ENCODE measurements at places on chromosomes 7 and 10. TPM values are rescaled to one million over a fixed set of nuclear protein-coding genes. Genes with fewer than 3 reads are reported as not detected.
A peak's percentile ranks its signal among the peaks of the same experiment; 100 is the strongest.

Gene THSD7A
- 2.7 TPM for polyA plus RNA-seq

- no peak overlapping the region for H3K27ac ChIP-seq
- DNase-seq: no peak
- no peaks in the 10 kb centered on the region for H3K27me3 ChIP-seq
- H3K36me3 ChIP-seq: no peaks in the 10 kb centered on the region
- no peak overlapping the region for H3K4me3 ChIP-seq
- no peaks in the 10 kb centered on the region for H3K4me1 ChIP-seq
Measured at GRCh38 chr7:13279854-13280435, 592.5 kb downstream of the ARL4A start.

- no peaks in the 10 kb centered on the region for H3K36me3 ChIP-seq
- DNase-seq: no peak
- H3K4me3 ChIP-seq: no peak overlapping the region
- H3K4me1 ChIP-seq: no peaks in the 10 kb centered on the region
Measured at GRCh38 chr10:120075349-120075748, 182.8 kb downstream of the SEC23IP start.

Gene CREM
- polyA plus RNA-seq: 22.4 TPM

Gene PAOX
- 17.8 TPM for polyA plus RNA-seq

Gene FFAR4
- 0.21 TPM for polyA plus RNA-seq

DNA sequence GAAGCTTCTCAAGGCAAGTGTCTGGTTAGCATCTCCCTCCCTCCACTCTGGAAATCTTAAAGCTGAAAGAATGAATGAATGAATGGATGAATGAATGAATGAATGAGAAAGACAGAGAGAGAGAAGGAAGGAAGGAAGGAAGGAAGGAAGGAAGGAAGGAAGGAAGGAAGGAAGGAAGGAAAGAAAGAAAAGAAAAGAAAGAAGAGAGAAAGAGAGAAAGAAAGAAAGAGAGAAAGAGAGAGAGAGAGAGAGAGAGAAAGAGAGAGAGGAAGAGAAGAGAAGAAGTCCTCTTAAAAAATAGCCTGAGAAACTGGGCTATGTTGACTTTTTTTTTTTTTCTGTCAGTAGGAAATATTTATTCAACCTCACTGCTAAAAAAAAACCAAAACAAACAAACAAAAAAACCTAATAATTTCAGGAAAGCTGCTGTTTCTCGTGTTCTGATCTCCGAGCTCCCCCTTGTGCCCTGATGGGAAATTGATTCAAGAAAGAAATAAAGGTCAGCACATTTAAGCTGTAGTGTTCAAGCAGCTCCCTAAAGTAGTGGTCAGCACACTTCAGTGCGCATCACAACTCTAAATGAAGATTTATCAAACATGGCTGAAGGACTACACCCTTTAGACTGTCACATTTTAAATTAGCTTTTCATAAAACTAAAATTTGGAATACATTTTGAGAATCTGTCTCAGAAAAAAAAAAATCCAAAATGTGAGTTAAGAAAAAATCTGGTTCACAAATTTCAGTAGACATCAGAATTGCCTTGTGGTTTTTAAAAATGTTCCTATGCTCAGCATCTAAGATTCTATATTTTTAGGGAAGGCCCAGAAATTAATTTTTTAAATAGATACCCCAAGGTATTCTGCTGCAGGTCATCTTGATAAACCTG, 154.3 kb downstream of the ELAPOR2 start:
- H3K4me1 ChIP-seq: no peaks in the 10 kb centered on the region
- no peak for DNase-seq
- H3K27me3 ChIP-seq: no peaks in the 10 kb centered on the region
- no peak overlapping the region for H3K27ac ChIP-seq

Gene MSMB
- polyA plus RNA-seq: not detected

GRCh38 chr10:123150986-123151736, 3.0 kb upstream of the BUB3 start:
- peaks cover 36% of the 10 kb centered on the region for H3K27me3 ChIP-seq
- no peak for DNase-seq
- H3K36me3 ChIP-seq: no peaks in the 10 kb centered on the region
- H3K4me1 ChIP-seq: peaks cover 10% of the 10 kb centered on the region
- H3K27ac ChIP-seq: no peak overlapping the region

GRCh38 chr7:138396251-138397070, 63.6 kb upstream of the TRIM24 start:
- H3K4me3 ChIP-seq: no peak overlapping the region
- no peaks in the 10 kb centered on the region for H3K36me3 ChIP-seq
- H3K27me3 ChIP-seq: no peaks in the 10 kb centered on the region
- H3K27ac ChIP-seq: no peak overlapping the region
- no peaks in the 10 kb centered on the region for H3K4me1 ChIP-seq

GRCh38 chr10:9596368-9596920, 1421.2 kb upstream of the CELF2 start:
- no peak overlapping the region for H3K4me3 ChIP-seq
- no peaks in the 10 kb centered on the region for H3K4me1 ChIP-seq
- no peaks in the 10 kb centered on the region for H3K27me3 ChIP-seq
- H3K27ac ChIP-seq: no peak overlapping the region

Gene TMEM196
- polyA plus RNA-seq: not detected

- H3K4me3 ChIP-seq: no peak overlapping the region
- DNase-seq: no peak
- no peaks in the 10 kb centered on the region for H3K27me3 ChIP-seq
- no peaks in the 10 kb centered on the region for H3K36me3 ChIP-seq
- peaks cover 2% of the 10 kb centered on the region for H3K4me1 ChIP-seq
- peak overlapping the region; percentile 67 for H3K27ac ChIP-seq
Measured at GRCh38 chr10:71725998-71726579, 6.5 kb upstream of the C10orf105 start.

DNA sequence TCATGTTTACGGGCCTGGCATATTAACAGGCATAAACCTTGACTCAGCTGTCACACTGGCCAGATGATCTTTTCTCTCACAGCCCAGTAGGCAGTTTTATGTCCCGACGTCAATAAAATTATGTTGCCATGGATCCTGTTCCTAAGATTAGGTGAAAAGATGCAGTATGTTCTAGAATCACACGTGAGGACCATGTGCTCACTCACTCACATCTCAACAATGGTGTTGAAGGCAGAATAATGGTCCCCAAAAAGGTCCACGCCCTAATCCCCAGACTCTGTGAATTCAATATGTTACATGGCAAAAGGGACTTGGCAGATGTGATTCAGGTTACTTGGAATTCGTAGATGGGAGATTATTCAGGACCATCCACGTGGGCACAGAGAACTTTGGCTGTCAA, 3.5 kb downstream of the DOCK1 start:
- no peaks in the 10 kb centered on the region for H3K36me3 ChIP-seq
- DNase-seq: no peak
- H3K27ac ChIP-seq: no peak overlapping the region
- H3K27me3 ChIP-seq: no peaks in the 10 kb centered on the region
- no peak overlapping the region for H3K4me3 ChIP-seq

Gene LRRC17
- 1.3 TPM for polyA plus RNA-seq

- no peaks in the 10 kb centered on the region for H3K27me3 ChIP-seq
- H3K27ac ChIP-seq: peak overlapping the region; percentile 94
- H3K4me1 ChIP-seq: peaks cover 6% of the 10 kb centered on the region
Measured at GRCh38 chr10:91799612-91799975, 1.4 kb downstream of the TNKS2 start.

Gene SRRM3
- 0.16 TPM for polyA plus RNA-seq

GRCh38 chr7:33511778-33512177, 382.4 kb downstream of the BBS9 start:
- no peaks in the 10 kb centered on the region for H3K27me3 ChIP-seq
- no peaks in the 10 kb centered on the region for H3K4me1 ChIP-seq
- no peaks in the 10 kb centered on the region for H3K36me3 ChIP-seq

DNA sequence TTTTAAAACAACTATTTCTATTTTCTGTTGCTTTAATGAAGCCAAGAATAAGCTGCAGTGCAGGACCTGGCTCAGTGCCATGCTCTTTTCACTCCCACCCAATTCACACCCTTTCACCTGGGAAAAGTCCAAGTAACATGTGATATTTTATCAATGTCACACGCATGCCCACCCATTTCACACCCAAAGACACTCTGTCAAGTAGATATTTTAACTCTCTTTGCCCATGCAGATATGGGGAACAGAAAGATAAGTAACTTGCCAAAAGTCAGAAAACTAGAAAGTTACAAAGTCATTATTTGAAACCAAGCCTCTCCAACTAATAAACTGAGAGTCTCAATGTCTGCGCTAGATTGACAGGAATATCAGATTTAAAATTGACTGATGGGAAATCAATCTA, 706.7 kb upstream of the PHF14 start:
- no peak for DNase-seq
- H3K4me3 ChIP-seq: no peak overlapping the region
- no peaks in the 10 kb centered on the region for H3K27me3 ChIP-seq
- no peak overlapping the region for H3K27ac ChIP-seq
- peaks cover 9% of the 10 kb centered on the region for H3K4me1 ChIP-seq
- no peaks in the 10 kb centered on the region for H3K36me3 ChIP-seq

Gene FAM13C
- 0.87 TPM for polyA plus RNA-seq

Gene C10orf67
- not detected for polyA plus RNA-seq

DNA sequence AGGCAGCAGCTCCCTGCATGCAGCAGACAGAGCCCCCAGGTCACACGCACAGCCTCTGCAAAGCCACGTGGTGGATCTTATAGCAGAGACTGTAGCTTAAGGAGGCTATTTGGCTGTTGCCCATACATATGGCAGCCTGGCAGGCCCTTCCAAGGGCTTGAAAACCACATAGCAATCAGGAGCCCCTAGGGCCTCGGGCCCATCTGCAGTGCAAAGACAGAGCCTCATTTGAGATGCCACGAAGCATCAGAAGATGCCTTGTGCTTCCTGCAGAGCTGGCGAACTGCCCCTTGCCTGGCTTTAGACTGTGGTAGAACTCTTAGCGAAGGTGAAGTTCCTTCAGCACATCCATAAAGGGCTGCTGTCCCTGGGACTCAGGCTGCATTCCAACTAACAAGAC, 309.9 kb downstream of the GRID1 start:
- H3K27ac ChIP-seq: no peak overlapping the region
- no peaks in the 10 kb centered on the region for H3K36me3 ChIP-seq
- no peak overlapping the region for H3K4me3 ChIP-seq
- no peaks in the 10 kb centered on the region for H3K27me3 ChIP-seq
- DNase-seq: no peak

Gene FEZF1
- polyA plus RNA-seq: not detected

DNA sequence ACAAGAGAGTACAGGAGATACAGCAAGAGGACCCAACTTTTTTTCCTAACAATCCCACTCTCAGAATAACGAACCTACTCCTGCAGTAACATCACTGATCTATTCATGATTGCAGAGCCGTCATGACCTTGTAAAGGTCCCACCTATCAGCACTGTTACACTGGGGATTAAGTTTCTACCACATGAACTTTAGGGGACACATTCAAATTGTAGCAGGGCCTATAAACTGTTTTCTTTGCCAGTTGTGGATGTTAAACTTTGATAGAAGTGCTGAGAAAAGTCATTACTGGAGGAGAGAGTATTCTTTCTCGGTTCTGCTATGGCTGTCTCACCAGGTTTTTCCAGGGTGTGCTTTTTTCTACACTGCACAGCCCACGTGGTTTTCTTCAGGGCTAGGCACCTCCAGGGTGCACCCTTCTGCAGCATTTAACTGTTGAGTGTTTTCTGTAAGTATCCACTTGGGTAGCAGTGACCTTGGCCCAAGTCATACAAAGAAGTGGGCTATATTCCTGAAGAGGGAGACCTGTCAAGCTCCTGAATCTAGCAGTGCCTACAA, 131.6 kb upstream of the AHR start:
- H3K4me1 ChIP-seq: no peaks in the 10 kb centered on the region
- H3K27me3 ChIP-seq: no peaks in the 10 kb centered on the region
- no peak for DNase-seq
- no peak overlapping the region for H3K4me3 ChIP-seq

GRCh38 chr10:132612571-132613504, 75.3 kb downstream of the INPP5A start:
- H3K36me3 ChIP-seq: no peaks in the 10 kb centered on the region
- no peak overlapping the region for H3K27ac ChIP-seq
- no peak overlapping the region for H3K4me3 ChIP-seq
- H3K4me1 ChIP-seq: no peaks in the 10 kb centered on the region
- DNase-seq: no peak
- no peaks in the 10 kb centered on the region for H3K27me3 ChIP-seq

DNA sequence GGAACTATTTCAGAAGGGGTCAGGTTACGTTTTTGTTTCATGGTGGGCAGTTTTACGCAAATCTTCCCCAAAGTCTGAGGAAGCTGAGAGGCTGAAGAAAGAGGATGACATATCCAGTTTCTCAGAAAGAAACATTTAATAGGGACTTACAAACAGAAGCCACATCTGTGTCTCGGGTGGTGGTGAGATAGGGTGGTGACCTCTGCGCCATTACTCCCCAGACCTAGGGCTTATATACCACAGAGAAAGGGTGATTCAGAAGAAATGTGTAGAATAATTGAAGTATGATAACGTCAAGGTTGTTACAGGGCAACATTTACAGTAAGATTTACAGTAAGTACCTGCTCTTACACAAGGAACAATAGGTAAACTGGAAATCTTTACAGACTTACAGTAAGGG, 43.0 kb upstream of the RELN start:
- H3K4me3 ChIP-seq: no peak overlapping the region
- H3K27me3 ChIP-seq: no peaks in the 10 kb centered on the region
- no peaks in the 10 kb centered on the region for H3K4me1 ChIP-seq

- H3K4me1 ChIP-seq: peaks cover 10% of the 10 kb centered on the region
- no peak overlapping the region for H3K27ac ChIP-seq
- H3K36me3 ChIP-seq: no peaks in the 10 kb centered on the region
- H3K4me3 ChIP-seq: no peak overlapping the region
- no peaks in the 10 kb centered on the region for H3K27me3 ChIP-seq
- no peak for DNase-seq
Measured at GRCh38 chr7:67854221-67855178, 857.9 kb downstream of the TYW1 start.

GRCh38 chr10:81013771-81014170, 476.1 kb downstream of the SH2D4B start:
- no peak overlapping the region for H3K27ac ChIP-seq
- DNase-seq: no peak
- no peaks in the 10 kb centered on the region for H3K27me3 ChIP-seq
- H3K4me3 ChIP-seq: no peak overlapping the region

DNA sequence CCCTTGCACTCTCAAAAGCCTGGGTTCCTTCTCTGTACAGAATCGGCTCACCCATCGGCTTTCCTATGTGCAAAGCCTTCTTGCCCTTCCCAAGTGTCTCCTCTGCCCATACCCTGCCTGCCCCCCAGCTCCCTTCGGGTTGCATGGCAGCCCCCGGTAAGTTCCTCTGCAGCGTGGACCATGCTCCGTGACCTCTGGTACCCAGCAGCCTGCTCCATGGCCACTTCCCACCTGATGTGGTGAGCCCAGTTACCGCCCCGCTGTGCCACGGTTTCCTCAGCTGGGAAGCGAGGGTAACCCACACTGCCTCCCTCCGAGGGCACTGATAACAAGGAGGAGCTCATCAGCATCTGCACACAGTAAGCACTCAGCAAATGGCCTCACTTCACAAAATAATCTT, 106.8 kb upstream of the DDC start:
- no peak overlapping the region for H3K27ac ChIP-seq
- no peaks in the 10 kb centered on the region for H3K27me3 ChIP-seq
- H3K36me3 ChIP-seq: peaks cover 16% of the 10 kb centered on the region
- DNase-seq: no peak
- no peak overlapping the region for H3K4me3 ChIP-seq

GRCh38 chr7:157625973-157626742, 289.4 kb downstream of the DNAJB6 start:
- H3K27me3 ChIP-seq: no peaks in the 10 kb centered on the region
- DNase-seq: no peak
- no peak overlapping the region for H3K4me3 ChIP-seq
- H3K4me1 ChIP-seq: no peaks in the 10 kb centered on the region
- H3K36me3 ChIP-seq: no peaks in the 10 kb centered on the region

Gene CALHM2
- polyA plus RNA-seq: 2.7 TPM

All from liver (tissue), 10 donors.